ENCODE measurements at places on chromosomes 3 and 15.

DNA sequence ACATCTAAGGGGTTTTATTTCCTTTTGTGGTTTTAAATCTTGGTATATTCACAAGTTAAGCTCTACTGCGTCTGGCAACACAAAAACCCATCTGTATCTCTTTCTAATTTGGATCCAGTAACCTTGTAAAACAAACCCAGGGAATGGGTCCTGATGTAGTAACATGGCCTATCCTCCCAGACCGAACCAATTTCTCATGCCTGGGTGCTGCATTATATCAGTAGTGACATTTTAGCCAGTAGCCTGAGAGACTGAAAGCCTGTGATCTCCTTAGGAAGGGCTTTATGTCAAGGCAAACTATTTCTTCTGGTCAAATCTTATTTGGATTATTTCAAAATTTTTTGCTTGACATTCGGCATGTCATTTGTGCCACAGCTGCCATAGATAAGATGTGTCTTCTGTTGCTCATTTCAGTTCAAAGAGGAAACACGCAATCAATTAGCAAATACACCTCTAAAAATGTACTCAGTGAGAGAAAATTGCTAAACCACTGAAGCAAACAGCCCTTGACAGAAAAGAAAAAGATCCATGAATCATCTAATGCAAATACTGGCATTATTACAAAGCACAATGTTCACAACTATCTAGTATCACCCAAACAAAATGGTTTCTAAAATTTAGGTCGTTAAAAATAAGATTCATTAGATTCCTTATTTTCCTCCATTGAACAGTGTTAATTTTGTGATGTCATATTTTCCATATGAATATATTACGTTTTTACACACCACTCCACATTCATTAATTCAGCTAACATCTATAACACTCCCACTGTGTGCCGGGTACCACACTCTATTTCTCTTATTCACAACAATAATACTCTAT, 4.0 kb downstream of the NPTN start:
- no peak for DNase-seq

- no peak for DNase-seq
Measured at GRCh38 chr3:83765956-83766355, 1192.8 kb upstream of the CADM2 start.

- no peak for DNase-seq
Measured at GRCh38 chr15:37339437-37339836, 239.1 kb upstream of the MEIS2 start.

DNA sequence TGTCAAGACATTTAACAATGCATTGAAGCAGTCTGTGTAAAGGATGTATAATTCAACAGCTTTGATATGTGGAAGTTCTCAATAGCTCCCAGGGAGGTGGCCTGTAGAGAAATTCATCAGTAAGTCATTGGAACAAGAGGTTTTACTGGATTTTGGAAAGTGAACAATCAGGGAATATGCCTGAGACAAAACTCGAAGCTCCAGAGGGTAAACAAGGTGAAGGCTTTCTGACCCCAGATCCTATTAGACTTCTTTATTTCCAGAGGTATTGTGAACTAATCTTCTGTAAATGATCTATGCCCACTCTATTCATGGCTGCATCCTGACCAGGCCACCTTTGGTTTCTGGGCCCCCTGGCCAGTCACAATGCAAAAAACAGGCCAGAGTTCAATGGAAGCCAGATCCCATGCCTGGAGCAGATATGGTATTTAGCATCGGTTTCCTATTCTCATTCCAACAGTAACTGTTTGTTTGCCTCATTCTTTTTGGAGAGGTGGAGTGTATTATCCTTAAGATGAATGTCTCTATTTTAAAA, 177.3 kb downstream of the SATB1 start:
- no peak for DNase-seq

GRCh38 chr15:50225057-50225456, 40.5 kb downstream of the HDC start:
- no peak for DNase-seq

DNA sequence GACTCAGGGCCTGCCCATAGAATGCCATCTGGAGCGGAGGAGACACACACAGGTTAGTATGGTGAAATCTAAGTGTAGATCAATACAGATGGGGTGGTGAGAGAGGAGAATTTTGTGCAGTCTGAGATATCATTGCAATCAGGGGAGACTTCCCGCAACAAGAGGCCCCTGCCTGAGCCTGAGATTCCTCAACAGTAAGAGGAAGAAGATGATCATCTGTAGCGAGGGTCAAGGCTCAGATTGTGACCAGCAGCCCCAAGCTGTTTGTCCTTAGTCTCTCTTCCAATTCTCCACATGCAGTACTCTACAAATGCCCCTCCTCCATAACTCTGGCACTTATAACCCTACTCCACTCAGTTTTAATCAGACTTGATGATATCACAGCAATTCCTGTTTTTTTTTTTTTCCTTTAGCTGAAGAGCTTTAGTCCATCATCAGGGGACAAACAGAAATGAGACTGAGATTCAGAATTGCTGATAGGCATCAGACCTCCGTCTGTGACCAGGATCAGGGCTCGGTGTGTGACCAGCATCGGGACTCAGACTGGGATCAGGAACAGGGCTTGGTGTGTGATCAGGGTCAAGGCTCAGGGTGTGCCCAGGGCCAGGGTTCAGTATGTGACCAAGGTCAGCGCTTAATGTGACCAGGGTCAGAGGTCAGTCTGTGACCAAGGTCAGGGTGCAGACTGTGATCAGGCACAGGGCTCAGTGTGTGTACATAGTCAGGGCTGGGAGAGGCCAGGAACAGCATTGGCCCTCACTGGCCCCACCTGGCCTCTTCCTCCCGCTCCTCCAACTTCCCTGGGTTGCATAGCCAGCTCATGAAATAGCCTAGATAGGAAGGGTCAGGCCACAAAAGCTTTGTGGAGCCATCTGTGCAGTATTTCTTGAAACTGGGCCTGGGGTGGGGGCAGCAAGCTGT, 14.1 kb downstream of the LOXL1 start:
- DNase-seq, result no peak

- no peak for DNase-seq
Measured at GRCh38 chr3:173663696-173664111, 266.2 kb downstream of the NLGN1 start.

DNA sequence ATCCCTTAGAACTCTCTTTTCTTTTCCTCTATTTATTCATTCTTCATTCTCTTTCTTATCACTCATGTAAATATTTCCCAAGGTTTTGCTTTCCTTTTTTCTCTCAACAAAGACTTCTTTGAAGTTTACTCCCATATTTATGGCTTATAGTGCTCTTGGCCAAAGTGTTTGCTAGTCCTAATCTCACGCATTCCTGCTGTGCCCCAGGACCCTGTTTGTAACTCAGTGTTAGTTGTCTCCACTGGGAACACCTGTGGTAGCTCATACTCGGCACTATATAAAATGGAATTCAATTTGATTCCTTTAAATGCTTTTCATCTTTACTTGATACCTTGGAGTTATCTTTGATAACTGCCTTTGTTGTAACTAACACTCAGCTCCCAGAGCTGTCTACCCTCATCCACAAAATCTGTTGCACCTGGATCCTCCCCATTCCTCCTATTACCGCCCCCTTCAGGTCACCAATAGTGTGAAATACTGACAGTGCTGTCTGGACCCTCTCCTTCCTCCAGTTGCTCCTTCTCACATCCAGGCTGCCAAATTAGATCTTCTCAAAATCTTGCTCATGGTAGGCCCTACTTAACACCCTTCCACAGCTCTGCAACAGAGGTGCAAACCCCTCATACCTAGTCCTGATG, 76.8 kb downstream of the TIGIT start:
- no peak for DNase-seq

DNA sequence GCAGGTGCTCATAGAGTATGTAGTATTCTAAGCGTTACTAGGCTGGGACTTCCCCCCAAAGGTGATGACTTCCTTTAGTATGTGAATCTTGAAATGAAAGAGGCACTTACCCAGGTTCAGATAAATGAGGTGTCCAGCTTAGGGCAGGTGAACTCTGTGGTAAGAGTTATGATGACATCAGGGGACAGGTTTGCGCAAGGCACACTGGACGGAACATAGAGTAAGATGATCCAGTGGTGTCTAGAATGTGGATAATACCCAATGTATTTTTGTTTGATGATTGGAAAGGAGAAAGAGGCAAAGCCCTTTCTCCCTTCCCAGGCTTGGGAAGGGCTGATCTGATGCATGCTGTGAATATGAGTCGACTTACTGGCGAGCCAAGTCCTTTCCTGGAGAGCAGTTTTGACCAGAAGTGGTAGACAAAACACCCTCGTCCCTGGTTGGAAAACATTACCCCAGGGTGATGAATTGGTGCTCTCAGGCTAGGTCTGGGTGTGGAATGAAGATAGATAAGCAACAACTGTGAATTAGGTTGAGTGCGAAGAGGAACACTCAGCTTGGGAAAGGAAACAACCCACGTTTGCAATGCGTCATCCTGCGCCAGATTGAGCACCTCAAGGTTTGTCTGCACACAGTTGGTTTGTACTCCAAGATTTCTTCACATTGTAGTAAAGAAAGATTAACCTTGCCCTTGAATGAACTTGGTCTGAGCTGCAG, 124.2 kb downstream of the GHSR start:
- DNase-seq, result no peak

DNA sequence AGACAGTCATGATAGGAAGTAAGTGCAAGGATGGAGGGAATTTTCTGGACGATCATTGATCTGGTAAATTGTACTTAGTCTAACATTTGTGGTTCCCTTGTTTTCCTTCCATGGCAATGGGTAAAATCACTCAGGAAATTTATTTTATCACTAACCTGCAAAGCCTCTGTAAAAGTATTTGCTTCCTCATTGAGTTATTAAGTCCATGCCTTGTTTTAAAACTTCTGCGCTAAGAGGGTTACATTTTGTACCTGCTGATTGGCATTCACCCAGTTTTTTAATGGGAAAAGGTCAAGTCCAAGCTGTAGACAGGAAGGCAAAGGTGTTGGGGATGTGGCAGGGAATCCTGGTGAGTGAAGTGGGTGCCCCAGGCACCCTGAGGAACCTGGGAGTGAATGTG, 146.2 kb upstream of the NR2F2 start:
- no peak for DNase-seq

- DNase-seq, result no peak
Measured at GRCh38 chr3:113606539-113607218, 74.3 kb downstream of the SIDT1 start.

- DNase-seq, result peak; percentile 57
Measured at GRCh38 chr3:194137506-194138474, 1.8 kb downstream of the HES1 start.

GRCh38 chr15:52082197-52083036, 30.2 kb downstream of the BCL2L10 start:
- DNase-seq, result no peak

GRCh38 chr3:173913974-173914421, 516.5 kb downstream of the NLGN1 start:
- no peak for DNase-seq

DNA sequence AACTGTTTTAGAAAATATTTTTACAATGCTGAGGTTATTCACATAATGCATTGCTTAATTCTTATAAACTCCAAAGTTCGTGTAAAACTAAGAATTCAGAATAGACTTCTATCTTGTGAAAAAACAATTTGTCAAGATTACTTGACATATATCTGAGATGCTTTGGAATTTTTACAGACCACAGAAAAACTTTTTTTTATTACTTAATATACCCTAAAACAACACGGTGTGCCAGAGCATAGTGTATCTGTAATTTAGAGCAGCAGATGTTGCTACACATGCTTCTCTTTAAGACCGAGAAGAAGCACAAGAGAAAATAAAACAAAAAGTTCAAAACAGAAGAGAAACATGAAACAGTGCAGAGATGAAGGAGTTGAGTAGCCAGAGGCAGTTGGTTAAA, 26.4 kb downstream of the ASB7 start:
- no peak for DNase-seq

DNA sequence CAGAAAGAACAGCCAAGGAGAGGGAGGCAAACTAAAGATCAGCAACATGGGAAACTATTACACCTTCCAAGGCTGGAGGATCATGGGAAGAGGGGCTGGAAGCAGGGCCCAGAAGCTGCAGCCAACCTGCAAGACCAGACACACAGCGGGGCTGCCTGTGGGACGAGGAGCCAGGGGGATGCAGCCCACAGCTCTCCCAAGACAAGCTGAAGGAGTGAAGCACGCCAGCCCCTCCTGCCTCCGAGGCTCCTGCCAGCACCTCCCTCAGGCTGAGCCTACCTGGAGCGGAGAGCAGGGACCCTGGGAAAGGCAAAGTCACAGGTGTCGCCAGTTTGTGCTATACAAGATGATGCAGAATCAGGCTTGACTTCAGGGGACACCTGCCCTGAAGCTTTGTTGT, 133.3 kb downstream of the OSBPL10 start:
- DNase-seq, result no peak

GRCh38 chr15:66252685-66253417, 699 bp downstream of the MEGF11 start:
- DNase-seq, result peak; percentile 38

GRCh38 chr15:62462721-62463120, 297.6 kb upstream of the C2CD4B start:
- DNase-seq, result no peak

- no peak for DNase-seq
Measured at GRCh38 chr3:69108811-69109210, 13.6 kb downstream of the LMOD3 start.

DNA sequence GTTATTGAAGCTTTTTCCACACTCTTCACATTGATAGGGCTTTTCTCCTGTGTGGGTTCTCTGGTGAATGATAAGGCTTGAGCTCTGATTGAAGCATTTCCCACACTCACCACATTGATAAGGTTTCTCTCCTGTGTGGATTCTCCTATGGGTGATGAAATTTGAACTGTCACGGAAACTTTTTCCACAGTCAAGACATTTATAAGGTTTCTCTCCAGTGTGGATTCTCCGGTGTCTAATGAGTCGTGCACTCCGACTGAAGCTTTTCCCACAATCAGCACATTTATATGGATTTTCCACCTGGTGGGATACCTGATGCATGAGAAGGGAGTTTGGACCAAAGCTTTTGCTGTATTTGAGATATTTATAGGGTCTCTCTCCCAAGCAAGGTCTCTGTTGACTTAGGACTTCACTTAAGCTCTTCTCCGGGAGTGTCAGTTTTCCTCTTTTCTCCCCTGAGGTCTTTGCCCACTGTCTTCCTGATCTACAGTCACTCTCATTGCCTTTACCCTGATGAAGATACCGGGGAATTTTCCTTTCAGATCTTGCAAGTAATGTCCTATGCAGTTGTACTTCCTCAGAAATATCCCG, 9.4 kb downstream of the ZSCAN29 start:
- no peak for DNase-seq

- no peak for DNase-seq
Measured at GRCh38 chr3:99635348-99635747, 3.0 kb upstream of the COL8A1 start.

GRCh38 chr3:87199628-87200027, 27.5 kb upstream of the CHMP2B start:
- no peak for DNase-seq

GRCh38 chr15:31510057-31510456, 183.4 kb downstream of the KLF13 start:
- DNase-seq, result no peak

Data from SJSA1 (cell line).